ENCODE measurements at places on chromosomes 5 and 9. TPM values are rescaled to one million over a fixed set of nuclear protein-coding genes. Genes with fewer than 3 reads are reported as not detected.

- DNase-seq: no peak
These were observed 74.5 kb downstream of the SH3TC2 start for GRCh38 chr5:148988328-148988727.

MYORG gene
- total RNA-seq: 1.7 TPM

DNA sequence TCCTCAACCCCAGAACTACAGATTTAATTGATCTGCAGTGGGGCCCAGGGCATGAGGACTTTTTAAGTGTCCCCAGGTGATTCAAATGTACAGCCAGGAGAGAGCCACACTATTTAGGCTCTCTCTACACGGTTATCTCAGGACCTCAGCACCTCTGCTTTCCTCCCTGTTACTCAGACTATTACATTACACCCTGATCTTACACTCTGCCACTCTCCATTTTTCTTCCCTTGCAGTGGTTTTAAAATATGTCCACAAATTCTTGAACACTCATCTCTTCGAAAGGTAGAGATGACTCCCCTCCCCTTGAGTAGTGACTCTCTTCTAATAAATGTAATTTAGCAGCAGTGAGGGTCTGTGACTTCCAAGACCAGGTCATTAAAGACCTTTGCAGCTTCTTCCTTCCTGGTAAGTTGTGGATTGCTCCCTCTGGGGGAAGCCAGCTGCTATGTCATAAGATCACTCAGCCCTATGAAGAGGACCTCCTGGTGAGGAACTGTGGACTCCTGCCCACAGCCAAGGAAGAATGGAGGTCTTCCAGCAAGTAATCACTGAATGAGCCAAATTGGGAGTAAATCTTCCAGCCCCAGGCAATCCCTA is 87.5 kb upstream of the SSBP2 start:
- peak; percentile 21 for DNase-seq

FOXD4L6 gene
- not detected for total RNA-seq

NOL8 gene
- total RNA-seq: 22.8 TPM

GRCh38 chr5:72572236-72572765 is 65.1 kb upstream of the ZNF366 start:
- DNase-seq: no peak

GRCh38 chr5:30405821-30406220 is 787.7 kb upstream of the CDH6 start:
- DNase-seq: no peak

DNA sequence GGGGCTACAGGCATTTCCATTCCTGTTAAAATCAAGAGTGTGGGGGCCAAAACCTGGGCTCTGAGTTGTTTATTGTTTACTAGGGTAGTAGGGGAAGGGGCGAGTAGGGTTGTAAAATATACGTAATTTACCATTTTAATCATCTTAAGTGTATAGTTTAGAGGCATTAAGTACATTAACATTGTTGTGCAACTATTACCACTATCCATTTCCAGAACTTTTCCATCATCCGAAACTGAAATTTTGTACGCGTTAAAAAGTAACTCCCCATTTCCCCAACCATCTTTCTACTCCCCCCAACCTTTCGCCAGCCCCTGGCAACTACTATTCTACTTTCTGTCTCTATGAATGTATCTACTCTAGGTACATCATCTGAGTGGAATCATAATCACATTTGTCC is 3.6 kb upstream of the FOXD1 start:
- no peak for DNase-seq
